ENCODE measurements at places on chromosomes 5 and 9. TPM values are rescaled to one million over a fixed set of nuclear protein-coding genes. Genes with fewer than 3 reads are reported as not detected.

SLC12A7 gene
- 23.9 TPM for total RNA-seq

DNA sequence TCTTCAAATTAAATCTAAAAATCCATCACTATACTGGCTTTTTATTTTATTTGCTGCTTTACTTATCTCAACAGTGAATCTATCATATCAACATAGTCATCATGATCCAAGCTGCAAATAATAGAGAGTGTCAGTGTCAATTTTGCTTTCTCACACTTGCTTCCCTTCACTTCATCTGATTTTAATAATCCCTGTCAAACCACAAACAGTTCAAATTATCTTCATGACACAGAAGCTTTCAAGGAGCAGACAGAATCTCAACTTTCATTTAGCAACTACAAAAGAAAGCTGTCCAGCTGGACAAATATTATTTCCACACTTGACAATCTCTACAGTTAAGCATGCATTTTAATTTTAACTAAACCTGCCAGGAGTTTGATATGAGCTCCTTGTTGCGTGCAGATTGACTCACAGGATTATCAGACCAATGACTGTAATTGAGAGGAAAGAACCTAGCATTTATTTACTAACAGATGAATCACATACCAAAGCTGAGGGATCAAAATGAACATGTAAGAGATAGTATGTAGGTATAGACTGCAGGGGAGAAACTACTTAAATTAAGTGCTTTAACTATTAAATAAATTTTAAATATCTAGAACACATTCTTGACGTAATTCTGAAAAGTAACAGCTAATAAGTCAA is 56.0 kb downstream of the KIAA0825 start:
- no peak for DNase-seq

GRCh38 chr9:13555516-13555915 is 276.0 kb upstream of the MPDZ start:
- no peak for DNase-seq

- no peak for DNase-seq
Measured at GRCh38 chr9:35526087-35526801, 36.3 kb downstream of the RUSC2 start.

PCDHGA7 gene
- total RNA-seq: 1.2 TPM

SLC6A19 gene
- total RNA-seq: not detected

DNA sequence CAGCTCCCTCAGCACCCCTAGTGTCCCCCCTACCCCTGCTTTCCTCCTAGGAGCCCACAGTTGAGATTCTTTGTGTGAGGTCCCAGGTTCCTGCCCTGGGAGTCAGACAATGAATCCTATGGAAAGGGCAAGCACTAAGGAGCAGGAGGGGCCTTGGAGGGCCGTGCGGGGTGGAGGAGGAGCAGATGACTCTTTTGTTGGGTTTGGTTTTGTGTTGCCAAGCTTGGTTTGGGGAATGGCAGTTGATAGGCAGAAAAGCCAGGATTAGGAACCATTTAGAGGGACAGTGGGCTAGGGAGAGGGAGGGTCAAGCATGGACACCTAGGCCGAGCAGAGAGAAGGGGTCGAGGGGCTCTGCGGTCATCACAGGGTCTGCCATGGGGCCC is 61.6 kb upstream of the SPTLC1 start:
- DNase-seq: no peak

GRCh38 chr9:125932012-125932411 is 184.8 kb downstream of the PBX3 start:
- no peak for DNase-seq

GRCh38 chr5:137613554-137614265 is 114.6 kb upstream of the SPOCK1 start:
- no peak for DNase-seq

SLC6A3 gene
- not detected for total RNA-seq

- no peak for DNase-seq
Measured at GRCh38 chr9:135080286-135081263, 6.9 kb upstream of the OLFM1 start.

GRCh38 chr9:117400171-117400570 is 14.7 kb downstream of the ASTN2 start:
- peak; percentile 39 for DNase-seq

DNA sequence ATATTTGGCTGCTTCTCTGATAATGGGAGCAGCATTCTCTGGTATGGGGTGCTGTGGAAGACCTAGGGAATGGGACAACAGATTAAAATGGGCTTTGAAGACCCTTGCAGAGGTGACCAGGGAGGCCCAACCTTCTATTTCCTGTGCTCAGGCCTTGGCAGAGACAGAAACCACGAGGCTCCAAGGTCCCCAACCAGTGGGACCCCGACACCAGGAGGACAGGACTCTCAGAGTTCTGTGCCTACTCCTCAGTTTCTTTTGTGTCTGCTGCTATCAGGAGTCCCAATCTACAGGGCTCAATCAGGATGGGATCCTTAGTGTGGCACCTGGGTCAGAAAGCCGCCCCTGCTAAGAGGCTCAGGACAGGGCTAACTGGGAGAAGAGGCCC is 29.3 kb downstream of the CSF2 start:
- no peak for DNase-seq

- no peak for DNase-seq
Measured at GRCh38 chr5:122273696-122274095, 38.3 kb upstream of the SNCAIP start.

CCL28 gene
- 5.5 TPM for total RNA-seq

PCDHGB6 gene
- 6.2 TPM for total RNA-seq

DNA sequence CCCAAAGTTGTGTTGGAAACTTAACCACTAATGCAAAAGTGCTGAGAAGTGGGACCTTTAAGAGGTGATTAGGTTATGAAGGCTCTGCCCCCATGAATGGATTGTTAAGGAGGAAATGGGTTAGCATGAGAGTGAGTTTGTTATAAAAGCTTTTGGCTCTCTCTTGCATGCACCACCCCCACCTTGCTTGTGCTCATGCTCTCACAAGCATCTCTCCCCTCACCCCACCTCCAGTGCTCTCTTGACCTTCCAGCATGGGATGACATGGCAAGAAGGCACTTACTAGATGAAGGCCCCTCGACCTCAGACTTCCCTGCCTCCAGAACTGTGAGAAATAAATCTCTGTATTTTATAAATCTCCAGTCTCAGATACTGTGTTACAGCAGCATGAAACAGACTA is 52.8 kb downstream of the RICTOR start:
- no peak for DNase-seq

PCDHA10 gene
- under 0.01 TPM for total RNA-seq

C9orf152 gene
- 1.7 TPM for total RNA-seq

Measured in stomach (tissue), 19 donors.